Activated CD8-positive, alpha-beta memory T cell treated with anti-CD3 and anti-CD28 coated beads for 1 hour (primary cell): ENCODE measurements at places on chromosomes 11 and 22.

DNA sequence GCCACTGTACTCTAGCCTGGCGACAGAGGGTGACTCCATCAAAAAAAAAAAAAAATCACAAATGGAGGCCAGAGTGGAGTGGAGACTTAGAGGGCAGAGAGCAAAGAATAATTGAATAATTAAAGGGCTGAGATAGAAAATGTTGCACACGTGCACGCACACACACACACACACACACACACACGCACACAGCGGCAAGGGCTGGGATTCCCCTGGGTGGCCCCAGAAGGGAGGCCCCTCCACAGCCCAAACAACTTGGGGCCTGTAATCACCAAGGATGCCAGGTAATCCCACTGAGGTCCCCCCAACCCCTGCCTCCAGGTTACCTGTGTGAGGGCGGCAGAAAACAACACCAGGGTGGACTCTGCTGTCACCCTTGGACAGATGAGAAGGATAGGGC lies 12.0 kb upstream of the DGKZ start:
- DNase-seq = no peak

DNA sequence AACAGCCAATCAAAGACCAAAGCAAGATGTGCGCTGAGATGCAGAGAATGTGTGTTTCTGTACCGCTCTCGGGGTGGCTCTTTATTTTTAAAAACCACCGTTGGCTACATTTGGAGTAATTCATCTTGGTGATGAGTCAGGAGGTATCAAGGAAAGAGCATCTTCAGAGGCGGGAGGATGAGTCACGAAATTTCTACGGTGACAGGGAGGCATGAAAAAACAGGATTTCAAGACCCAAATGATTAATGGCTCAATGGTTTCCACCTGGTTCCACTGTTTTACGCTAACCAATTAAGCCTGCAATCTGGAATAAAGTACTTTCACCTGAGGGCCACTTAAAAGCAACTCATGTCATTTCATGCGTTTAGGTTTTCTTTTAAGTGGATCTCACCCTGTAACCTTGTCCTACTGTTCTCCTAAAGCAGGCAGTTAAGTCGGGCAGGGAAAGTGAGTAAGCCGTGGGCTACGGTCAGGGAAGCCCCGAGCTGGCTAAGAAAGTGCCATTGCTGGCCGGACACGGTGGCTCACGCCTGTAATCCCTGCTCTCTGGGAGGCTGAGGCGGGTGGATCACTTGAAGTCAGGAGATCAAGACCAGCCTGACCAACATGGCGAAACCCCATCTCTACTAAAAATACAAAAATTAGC lies 74.6 kb downstream of the CELSR1 start:
- no peak for DNase-seq

- DNase-seq = no peak
Measured at GRCh38 chr11:107669893-107670601, 41.8 kb downstream of the SLN start.

GRCh38 chr22:49724030-49724892 lies 103.4 kb downstream of the BRD1 start:
- DNase-seq = no peak

GRCh38 chr22:41410311-41410751 lies 28.6 kb downstream of the TEF start:
- DNase-seq = no peak

DNA sequence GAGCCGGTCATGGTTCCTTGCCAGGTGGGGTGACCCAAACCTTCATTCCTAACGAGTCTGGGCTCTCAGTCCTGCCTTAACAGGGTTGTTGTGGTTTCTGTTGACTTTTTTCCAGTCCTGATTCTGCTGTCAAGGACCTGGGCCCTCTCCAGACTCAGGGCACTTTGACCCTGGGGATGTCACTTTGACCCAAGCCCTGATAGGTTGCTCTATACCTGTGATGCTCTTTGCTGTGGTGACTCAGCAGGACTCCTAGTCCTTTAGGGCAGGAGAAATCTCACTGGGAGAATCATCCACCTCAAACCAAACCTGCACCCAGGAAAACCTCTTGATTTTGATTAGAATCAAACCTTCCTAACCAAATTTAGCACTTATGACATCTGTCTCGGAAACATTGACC lies 20.5 kb upstream of the MPPED1 start:
- no peak for DNase-seq
